ENCODE measurements at places on chromosomes 5 and 9.

GRCh38 chr5:160442824-160443431 is 21.3 kb downstream of the PTTG1 start:
- ATAC-seq, result no peak

DNA sequence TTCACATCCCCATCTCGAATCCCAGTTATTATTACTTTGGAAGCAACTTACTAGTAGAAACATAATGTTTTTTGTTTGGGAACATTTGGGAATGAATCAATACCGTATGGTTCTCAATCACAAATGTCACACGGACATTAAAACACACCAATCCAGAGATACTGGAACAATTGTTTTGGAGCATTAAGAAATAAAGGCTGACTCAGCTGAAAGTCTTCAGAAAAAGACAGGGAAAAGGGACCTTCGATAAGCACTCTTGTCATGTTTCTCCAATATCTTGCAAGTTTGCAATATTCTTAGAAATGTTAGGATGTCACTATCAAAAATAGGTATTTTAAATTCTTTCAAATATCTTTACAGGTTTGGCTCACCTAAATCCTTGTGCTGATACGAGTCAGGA is 362.4 kb downstream of the CETN3 start:
- no peak for ATAC-seq

DNA sequence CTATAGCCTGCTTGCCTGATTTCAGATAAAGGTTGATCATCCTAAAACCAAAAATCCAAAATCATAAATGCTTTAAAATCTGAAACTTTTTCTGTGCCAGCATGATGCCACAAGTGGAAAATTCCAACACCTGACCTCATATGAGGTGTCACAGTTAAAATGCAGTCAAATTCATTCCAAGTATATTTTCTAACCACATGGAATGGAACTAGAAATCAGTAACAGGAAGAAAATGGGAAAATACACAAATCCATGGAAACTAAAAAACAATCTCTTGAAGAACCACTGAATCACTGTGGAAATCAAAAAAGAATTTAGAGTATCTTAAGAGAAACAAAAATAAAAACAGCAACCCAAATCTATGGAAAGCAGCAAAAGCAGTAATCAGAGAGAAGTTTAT is 297.5 kb upstream of the COX7C start:
- no peak for ATAC-seq

GRCh38 chr5:59123595-59124561 is 541.0 kb downstream of the RAB3C start:
- ATAC-seq, result no peak

DNA sequence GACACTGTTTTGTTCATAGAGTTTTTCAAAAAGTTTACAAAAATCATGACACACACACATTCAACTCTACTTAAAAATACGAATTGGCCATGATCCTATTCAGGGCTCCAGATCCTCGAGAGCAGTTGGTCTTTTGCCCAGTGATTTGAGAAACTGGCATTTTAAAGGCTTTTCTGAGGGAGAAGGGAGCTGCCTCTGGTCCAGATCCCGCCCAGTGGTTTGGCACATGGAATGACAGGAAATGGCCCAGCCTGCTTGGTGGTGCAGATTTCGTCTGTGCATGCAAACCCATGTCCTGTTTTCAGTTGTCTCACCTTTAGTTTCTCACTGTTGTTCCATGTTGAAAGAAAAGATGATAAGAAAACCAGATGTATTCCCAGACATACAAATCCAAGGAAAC is 3.6 kb downstream of the CAMK4 start:
- ATAC-seq, result no peak

DNA sequence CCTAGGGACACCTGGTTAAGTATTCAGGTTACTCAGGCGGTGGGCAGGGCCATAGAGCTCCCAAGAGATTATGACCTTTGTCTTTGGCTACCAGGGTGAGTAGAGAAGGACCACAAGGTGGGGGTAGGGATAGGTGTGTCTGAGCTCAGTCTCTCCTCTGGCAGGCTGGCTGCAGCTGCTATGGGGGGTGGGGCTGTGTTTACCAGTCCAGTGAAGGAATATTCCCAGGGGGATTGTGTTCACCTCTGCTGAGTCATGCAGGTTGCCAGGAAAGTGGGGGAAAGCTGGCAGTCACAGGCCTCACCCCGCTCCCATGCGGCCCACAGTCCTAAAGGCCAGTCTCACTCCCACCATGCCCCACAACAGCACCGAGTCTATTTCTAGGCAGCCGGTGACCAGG is 53.6 kb upstream of the POU5F2 start:
- no peak for ATAC-seq

- ATAC-seq, result no peak
Observed at GRCh38 chr5:90793183-90793582, 234.6 kb downstream of the ADGRV1 start.

GRCh38 chr5:180858586-180858985 is 2.5 kb downstream of the ZFP62 start:
- no peak for ATAC-seq

DNA sequence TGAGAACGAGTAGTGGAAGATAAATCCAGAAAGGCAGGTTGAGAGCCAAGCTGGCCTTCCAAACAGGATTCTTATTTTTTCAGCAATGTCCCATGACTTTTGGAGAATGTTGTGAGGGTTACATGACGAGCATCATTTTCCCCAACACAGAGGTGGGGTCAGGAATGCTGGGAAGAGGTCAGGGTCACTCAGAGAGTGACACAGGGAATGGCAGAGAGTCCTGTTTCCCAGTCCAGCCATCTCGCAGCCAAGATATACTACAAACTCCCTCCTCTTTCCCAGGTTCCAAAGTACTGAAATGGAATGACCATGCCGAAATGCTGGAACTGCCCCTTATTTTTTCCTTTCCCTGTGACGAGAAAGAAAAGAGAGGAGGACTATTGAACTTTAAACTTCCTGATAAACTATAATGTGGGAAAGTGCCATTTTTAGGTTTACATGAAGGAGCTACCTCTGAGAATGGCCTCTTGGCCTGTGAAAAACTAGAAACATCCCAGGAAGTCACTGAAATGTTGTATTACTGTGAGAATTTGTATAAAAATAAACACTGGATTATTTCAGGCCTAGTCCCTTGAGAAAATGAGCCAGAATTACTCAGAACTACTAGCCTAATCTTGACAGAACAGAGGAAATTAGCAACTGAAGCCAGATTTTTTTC is 420.4 kb downstream of the CETN3 start:
- no peak for ATAC-seq

GRCh38 chr9:136186386-136186785 is 18.5 kb downstream of the LHX3 start:
- ATAC-seq, result no peak
